Effector CD4-positive, alpha-beta T cell (primary cell): ENCODE measurements at places on chromosomes 4 and X.

DNA sequence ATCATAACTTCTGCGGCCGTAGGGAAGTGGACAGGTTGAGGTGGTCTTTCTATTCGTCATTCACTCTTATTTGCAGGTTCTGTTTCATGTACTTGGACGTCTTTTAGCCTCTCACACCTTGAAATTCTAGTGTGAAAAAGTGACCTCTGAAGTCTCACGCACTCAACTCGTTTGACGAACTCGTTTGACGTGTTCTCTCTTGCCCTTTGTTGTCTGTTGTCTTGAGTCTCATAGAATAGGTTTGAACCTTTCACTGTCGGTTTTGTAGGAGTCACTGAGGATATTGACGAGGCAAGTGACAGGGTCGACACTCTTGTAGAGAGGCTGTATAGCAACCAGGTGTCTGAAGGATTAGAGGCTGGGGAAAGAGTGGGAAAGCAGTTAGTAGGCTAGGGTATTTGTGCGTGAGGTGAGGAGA, 1.1 kb upstream of the PGRMC2 start:
- peak; percentile 38 for DNase-seq

DNA sequence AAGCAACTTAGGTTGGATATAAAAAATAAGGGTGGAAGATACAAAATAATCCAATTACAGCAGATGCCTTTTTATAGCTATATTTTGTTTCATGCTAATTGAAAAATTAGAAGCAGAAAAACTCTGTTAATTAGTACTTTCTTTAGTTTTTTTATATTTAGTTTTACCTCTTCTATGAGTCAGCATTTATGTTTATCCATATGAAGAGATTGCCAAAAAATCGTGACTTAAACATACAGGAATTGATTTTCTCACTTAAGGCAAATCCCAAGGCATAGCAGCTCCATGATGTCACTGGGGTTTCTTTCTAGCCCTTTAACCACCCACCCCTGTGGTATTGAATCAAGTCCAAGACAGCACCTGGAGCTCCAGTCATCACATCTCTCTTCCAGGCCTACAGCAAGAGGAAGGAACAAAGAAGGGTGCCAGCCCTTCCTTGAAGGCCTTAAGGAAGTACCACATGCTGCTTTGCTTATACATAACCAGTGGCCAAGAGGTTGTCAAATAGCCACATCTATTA, 365.8 kb upstream of the TENM3 start:
- DNase-seq = no peak

DNA sequence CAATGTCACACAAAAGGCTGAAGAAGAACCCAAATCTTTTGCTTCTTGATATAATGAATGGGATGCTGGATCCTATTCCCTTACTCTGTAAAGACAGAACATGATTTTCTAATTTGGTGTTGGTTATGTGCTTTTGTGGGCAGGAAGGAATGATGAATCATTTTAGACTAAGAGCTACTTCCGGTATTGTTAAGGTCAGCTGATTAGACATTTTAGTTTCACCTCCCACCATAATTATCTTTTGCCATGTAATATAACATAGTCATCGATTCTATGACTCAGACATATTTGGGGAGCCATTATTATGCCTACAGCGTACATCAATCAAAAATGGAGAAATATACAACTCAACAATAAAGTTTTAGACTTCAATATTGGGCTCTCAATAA, 265.3 kb downstream of the ZNF674 start:
- no peak for DNase-seq

- no peak for DNase-seq
Observed at GRCh38 chr4:154854362-154854761, 73.3 kb downstream of the RBM46 start.

DNA sequence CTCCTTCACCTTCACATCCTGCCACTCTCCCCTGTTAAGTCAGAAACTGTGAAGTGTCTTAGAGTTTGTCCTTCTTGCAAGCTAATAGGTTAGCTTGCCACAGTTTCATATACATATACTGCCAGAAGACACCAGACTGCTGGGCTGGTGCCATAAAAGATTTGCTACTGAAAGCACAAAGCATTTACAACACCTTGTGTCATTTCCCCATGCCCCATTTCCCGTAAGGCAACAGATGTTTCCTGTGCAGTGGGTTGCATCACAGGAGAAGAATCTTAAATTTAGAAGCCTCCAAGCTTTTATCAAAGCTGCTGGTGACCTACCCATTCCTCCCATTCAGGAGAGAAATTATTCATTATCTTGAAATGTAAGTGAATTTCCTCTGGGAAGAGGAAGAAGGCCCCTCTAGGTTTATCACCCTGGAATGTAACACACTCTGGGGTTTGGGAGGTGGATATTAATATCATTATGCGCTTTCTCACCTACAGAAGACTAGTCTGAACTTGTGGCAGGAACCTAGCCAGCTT, 34.5 kb upstream of the RAB33B start:
- no peak for DNase-seq

DNA sequence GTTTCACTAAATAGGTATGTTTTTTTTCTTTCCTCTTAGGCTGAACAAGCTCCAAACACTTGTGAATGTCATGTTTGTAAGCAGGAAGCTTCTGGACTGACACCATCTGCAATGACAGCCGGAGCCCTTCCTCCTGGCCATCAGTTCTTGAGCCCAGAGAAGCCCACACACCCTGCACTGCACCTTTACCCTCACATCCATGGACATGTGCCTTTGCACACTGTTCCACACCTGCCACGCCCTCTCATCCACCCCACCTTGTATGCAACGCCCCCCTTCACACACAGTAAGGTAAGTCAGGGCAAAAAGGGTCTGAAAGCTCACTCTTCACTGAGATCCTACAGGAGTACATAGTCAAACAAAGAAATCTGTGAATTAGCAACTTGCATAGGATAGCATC, 84.1 kb downstream of the TNIP2 start:
- DNase-seq = no peak

DNA sequence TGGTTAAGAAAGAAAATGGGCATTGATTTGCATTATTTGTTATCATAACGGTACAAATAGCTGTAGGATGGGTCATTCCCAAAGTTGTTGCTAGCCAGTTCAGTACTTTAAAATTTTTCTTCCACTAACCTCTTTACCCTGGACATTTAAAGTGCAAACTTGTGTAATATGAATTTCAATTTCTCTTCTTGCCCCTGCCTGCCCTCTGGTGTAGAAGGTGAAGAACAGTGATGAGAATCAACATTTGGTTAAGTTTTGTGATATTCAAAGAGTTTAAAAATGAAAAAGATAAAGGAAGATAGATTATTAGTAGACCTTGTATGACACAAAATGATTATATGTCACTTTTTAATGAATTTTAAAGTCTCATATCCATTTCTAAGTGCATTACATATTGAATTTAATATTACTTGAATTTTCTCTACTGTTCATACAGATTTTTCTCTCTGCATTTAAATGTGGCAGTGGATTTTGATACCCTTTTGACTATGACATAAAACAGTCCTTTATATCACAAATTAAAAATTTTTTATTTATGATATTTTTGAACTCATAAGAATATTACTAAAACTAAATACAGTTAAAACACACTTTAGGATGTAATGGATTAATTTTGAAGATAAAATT, 337.7 kb downstream of the BMPR1B start:
- DNase-seq = no peak

- DNase-seq = no peak
Observed at GRCh38 chr4:82785611-82786400, 12.8 kb downstream of the SCD5 start.

DNA sequence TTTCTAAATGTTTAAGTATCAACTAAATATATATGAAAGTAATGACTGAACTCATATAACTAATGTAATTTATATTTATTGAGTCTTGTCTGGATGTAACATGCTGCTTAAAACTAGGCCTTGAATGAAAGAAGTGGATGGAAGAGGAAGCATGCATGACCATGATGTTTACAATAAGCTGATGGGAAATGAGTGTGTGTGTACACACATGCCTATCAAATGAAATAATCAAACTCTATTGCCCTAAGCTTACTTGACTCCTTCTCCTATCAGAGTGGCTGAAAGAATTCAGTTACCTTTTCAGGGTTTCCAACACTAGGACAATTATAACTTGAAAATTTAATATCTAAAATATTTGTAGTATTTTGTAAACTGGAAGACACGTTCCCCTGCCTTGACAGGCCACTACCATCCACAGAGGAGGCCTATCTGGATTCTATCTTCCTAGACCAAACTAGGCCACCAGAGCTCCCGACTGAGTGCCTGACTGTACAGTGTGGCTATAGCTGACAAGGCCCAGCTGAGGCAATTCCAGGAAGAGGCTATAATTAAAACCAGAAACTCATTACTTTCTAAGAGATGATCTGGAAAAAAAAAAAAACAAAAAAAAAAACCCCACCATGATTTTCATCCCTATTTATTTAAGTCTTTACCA, 7.6 kb downstream of the ARSJ start:
- DNase-seq = no peak

GRCh38 chr4:16467061-16467460, 240.8 kb upstream of the TAPT1 start:
- DNase-seq = no peak

DNA sequence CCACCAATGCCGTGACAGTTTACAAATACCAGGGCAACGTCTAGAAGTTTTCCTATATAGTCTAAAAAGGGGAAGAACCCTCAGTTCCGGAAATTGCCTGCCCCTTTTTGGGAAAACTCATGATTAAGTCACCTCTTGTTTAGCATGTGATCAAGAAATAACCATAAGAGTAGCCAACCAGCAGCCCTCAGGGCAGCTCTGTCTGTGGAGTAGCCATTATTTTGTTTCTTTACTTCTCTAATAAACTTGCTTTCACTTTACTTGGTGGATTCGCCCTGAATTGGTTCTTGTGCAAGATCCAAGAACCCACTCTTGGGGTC, 20.0 kb upstream of the HOPX start:
- no peak for DNase-seq

GRCh38 chr4:161133586-161134276, 1030.1 kb downstream of the FSTL5 start:
- DNase-seq = no peak

GRCh38 chr4:189385579-189385978, 555.1 kb upstream of the FRG1 start:
- no peak for DNase-seq

GRCh38 chrX:122739770-122740169, 444.3 kb upstream of the GRIA3 start:
- DNase-seq = no peak

GRCh38 chr4:163941221-163941905, 446.9 kb downstream of the TMA16 start:
- DNase-seq = no peak

DNA sequence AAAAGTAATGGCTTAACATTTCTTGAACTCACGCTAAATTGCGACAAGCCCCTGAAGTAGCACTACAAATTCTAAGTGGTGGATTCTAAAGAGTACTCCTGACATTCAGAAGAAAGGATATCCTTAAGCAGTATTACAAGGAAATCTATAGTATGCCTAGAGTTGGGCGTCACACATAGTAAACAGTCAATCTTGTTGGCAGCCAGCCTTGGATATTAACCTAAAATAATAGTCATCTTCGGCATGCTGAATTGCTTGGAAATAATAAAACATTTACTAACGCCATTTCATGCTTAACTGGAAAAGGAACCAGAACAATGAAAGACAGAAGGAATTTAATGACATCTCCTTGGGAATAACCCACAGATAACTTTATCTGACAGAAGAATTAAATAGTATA, 18.6 kb downstream of the ATP8A1 start:
- DNase-seq = no peak

- DNase-seq = no peak
Observed at GRCh38 chrX:74132280-74132679, 171.7 kb upstream of the ZCCHC13 start.

GRCh38 chr4:107708225-107708624, 11.8 kb downstream of the PAPSS1 start:
- no peak for DNase-seq

DNA sequence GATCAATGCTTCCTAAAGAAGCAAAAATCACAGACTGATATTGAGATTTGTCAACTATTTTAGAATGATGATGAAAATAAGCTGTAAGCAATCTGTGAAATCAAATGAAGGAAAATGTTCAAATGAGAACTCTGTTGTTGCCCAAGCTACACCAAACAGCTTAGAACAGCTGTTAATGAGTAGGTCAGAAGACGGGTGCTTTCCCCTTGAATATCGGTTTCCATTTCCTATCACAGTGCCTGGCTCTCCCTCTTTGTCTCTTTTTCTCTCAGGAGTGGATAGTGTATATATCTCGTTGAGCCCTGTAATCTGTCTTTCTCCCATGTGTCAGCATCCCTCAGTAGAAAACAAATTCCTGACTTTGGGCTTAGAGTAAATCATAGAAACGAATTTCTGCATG, 1592.9 kb upstream of the TENM3 start:
- no peak for DNase-seq

DNA sequence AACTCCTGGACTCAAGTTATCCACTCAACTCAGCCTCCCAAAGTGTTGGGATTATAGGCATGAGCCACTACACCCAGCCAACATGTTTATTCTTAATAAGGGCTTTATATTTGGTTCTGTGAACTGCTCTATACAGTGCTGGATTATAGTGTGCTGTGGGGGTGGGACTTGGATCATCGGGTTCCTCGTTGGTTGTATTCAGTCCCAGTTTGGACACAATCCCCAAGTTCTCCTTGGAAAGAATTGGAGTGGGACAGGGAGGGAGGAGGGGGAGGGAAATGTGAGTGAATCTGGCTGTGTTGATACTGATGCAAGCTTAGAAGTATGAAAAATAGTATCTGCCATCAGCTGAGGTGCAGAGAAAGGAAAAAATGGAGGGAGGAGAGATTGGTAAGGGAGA, 121.3 kb downstream of the KIT start:
- DNase-seq = no peak

- DNase-seq = no peak
Observed at GRCh38 chrX:8005678-8006347, 78.6 kb upstream of the PNPLA4 start.

DNA sequence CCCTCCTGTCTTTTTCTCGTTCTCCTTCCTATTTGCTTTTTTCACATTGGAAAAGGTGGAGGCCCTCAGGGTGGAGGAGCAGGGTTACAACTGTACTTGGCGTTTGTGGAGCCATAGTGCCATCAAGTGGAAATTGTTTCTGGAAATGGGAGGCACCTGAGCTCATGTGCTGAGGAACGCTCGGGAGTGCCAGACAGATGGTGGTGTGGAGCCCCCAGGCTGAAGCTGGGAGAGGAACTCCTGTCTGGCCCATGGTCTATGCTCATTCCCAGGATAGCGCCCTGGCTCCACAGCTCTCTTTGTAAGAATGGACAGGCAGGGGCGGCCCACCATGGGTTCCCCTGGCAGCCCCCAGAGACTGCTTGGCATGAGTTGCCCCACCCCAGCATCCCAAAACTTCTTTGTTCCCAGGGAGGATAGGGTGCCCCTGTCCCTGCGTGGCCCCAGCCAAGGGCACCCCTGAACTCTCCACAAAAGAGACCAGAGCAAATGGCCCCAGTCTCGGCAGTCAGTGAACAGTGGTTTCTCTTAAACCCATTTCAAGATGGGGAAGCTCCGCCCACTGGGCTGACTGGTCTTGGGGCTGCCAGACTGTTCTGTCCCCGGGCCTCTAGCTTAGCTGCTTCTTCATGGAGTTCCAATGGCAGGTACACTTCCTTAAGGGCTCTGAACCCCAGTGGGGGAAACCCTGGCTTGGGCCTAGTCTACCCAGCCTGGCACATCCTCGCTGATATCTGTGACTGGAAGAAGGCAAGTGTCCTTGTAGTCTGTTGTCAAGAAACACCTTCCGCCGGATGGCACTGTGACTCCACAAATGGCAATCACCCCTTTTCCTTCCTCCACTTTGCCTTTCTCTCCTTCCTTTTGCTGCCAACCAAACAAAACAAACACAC, 70.1 kb downstream of the NBDY start:
- no peak for DNase-seq
